ENCODE measurements at places on chromosomes 3 and 15. TPM values are rescaled to one million over a fixed set of nuclear protein-coding genes. Genes with fewer than 3 reads are reported as not detected.

The DAPK2 gene
- total RNA-seq: not detected

The THSD4 gene
- total RNA-seq: not detected

The POTEB3 gene
- not detected for total RNA-seq

The AHSG gene
- not detected for total RNA-seq

The CHRFAM7A gene
- total RNA-seq: not detected

The LRRN1 gene
- 0.67 TPM for total RNA-seq

The NTRK3 gene
- 0.95 TPM for total RNA-seq

The GATA2 gene
- 0.35 TPM for total RNA-seq

The MRAS gene
- 0.62 TPM for total RNA-seq
